ENCODE measurements at places on chromosomes 1 and 21. TPM values are rescaled to one million over a fixed set of nuclear protein-coding genes. Genes with fewer than 3 reads are reported as not detected.

KCNK2 gene
- 0.12 TPM for total RNA-seq

IL19 gene
- not detected for total RNA-seq

PIK3R3 gene
- 35.3 TPM for total RNA-seq

TADA1 gene
- 10.9 TPM for total RNA-seq

F5 gene
- 4.9 TPM for total RNA-seq

TNFRSF18 gene
- 0.55 TPM for total RNA-seq

CELSR2 gene
- 20.2 TPM for total RNA-seq

LCE1B gene
- not detected for total RNA-seq

ST6GALNAC3 gene
- total RNA-seq: 9.3 TPM

PEAR1 gene
- 12.5 TPM for total RNA-seq

CLDN14 gene
- total RNA-seq: not detected

SESN2 gene
- 4.1 TPM for total RNA-seq

KANK4 gene
- total RNA-seq: 0.63 TPM

KCNT2 gene
- total RNA-seq: 14.1 TPM

EFNA4 gene
- total RNA-seq: 2.2 TPM

C1orf159 gene
- total RNA-seq: 4.6 TPM

ZBTB8A gene
- 4.8 TPM for total RNA-seq

TSSK3 gene
- 0.70 TPM for total RNA-seq

NOS1AP gene
- 2.4 TPM for total RNA-seq

FMN2 gene
- total RNA-seq: not detected

NUF2 gene
- total RNA-seq: 0.20 TPM

KRTAP12-2 gene
- total RNA-seq: not detected

TCHH gene
- 0.04 TPM for total RNA-seq

KRTAP7-1 gene
- total RNA-seq: not detected

RNF187 gene
- 35.3 TPM for total RNA-seq

IVL gene
- total RNA-seq: not detected

CYP4A22 gene
- not detected for total RNA-seq

MSH4 gene
- total RNA-seq: 0.12 TPM

SPRR4 gene
- not detected for total RNA-seq

TFB2M gene
- total RNA-seq: 12.0 TPM

Data from right atrium auricular region (tissue), 2 donors.